ENCODE measurements at places on chromosomes 3 and 15. TPM values are rescaled to one million over a fixed set of nuclear protein-coding genes. Genes with fewer than 3 reads are reported as not detected.

- peak; percentile 80 for DNase-seq
These were observed 524.3 kb downstream of the UNC13C start for GRCh38 chr15:54502416-54503075.

DNA sequence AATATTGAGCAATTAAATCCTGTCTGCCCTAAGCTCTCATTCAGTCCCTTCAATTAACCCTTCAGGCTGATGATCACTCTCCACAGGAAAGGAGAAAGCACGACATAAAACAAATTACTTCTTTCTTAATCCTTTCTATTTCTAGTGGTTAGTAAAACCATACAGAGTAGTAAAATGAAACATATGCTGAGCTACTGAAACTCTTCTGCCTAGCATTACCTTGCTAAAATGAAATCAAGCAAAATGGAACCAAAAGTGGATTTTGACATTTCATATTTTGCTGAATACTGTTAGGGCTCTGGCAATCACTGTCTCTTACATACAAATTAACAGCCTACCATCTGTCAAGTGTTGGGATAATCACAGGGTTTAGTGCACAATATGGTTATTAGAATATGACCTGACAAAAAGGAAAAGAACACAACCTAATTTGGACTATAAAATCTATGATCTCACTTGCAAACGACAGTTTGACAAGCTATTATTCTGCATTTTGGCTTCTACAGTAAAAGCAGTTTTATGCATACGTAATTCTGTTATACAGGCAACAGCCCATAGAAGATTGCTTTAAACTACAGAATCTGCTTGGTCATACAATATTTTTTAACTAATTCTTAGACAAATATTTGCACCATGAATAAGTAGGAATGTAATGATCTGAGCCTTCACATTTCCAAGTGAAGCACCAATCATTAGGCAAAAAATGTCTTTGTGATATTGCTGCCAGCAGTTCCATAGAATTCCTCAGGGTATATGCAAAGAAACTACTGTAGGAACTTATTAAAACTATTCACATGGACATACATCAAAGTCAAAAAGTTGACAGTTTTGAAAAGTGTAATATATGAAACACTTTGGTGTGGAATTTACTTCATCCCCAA is 105.0 kb downstream of the FHIT start:
- no peak for DNase-seq

Gene CAPN3
- 28.4 TPM for total RNA-seq

Gene SMCO1
- total RNA-seq: not detected

GRCh38 chr15:66472176-66472999 is 25.2 kb downstream of the SNAPC5 start:
- DNase-seq: peak; percentile 62

DNA sequence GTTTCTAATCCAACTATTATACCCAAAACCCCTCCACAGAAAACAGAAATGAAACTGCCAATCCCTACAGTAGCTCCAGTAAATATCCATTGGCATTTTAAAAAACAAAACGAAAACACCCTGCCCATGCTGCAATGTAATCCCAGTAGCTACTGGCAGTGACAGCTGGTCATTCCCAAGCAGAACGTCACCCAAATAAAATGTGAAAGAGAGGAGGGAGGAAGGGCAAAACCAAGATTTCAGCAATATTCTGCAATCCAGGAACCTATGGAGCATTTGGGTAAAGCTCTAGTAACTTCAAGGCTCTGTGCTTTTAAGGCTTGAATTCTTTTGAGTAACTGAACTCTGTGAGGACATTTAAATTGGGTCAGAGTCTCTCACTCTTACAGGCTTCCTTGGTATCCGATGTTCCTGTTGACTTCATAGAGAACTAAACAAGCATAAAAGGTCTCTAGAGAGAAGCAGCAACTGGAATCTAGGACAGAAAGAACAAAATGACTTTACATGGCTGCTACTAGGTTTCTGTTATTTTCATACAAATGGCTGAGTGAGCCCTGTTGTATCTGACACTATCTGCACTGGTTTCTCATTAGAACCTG is 136.2 kb downstream of the TNIK start:
- DNase-seq: no peak

Gene ROPN1B
- 0.67 TPM for total RNA-seq

GRCh38 chr15:97517737-97518136 is 442.8 kb upstream of the ARRDC4 start:
- DNase-seq: no peak

GRCh38 chr15:80250614-80251427 is 1.2 kb downstream of the CTXND1 start:
- DNase-seq: peak; percentile 23

DNA sequence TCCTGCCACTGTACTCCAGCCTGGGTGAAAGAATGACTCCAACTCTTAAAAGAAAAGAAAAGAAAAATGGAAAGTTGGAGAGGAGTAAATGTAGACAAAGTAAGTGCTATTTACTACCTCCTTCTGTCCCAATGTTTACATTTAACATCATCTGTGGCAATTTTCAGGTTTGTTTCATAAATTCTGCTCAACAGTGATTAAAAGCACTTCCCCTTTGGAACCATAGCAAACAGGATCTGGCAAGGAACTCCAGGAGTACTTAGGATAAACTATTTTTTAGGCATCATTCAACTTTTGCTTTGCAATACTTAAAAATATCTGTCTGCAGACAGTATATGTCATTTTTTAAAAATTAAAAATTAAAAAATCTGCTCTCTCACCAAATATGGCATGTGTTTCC is 5.5 kb upstream of the CX3CR1 start:
- no peak for DNase-seq

Gene AGBL1
- total RNA-seq: 8.7 TPM

- DNase-seq: no peak
These were observed 113.4 kb upstream of the MRPS22 start for GRCh38 chr3:139230391-139230790.

- no peak for DNase-seq
These were observed 147.8 kb upstream of the MCTP2 start for GRCh38 chr15:94083467-94084052.

- no peak for DNase-seq
These were observed 24.3 kb downstream of the MRPS25 start for GRCh38 chr3:15040844-15041243.

Gene PTPRG
- total RNA-seq: 128 TPM

GRCh38 chr3:124032311-124032880 is 40.5 kb upstream of the ROPN1 start:
- DNase-seq: peak; percentile 87

DNA sequence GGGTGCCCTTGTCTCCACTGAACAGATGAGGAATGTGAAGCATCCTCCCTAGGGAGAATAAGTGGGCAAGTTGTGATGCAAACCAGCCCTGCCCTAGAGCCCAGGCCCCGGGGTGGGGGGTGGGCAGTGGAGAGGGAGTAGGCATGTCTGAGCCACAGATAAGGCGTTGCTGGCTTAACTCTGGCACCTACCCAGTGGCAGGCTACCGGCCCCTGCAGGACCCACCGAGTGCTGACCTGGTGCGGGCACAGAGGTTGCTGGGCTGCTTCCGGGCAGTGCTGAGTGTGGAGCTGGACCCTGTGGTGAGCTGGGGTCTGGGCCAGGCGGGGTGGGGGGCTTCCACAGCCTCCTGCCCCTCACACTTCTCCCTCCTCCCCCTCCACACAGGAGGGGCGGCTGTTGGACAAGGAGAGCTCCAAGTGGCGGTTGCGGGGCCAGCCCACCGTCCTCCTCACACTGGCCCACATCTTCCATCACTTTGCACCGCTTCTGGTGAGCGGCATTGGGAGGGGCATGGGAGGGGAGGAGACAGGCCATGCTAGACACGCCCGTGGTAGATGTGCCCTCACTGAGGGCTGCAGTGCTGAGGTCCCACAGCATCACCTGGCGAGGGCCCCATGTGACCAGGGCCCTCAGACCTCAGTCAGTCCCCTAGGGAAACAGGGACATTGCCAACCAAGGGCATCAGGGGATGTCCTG is 10.1 kb downstream of the RNF123 start:
- DNase-seq: no peak

DNA sequence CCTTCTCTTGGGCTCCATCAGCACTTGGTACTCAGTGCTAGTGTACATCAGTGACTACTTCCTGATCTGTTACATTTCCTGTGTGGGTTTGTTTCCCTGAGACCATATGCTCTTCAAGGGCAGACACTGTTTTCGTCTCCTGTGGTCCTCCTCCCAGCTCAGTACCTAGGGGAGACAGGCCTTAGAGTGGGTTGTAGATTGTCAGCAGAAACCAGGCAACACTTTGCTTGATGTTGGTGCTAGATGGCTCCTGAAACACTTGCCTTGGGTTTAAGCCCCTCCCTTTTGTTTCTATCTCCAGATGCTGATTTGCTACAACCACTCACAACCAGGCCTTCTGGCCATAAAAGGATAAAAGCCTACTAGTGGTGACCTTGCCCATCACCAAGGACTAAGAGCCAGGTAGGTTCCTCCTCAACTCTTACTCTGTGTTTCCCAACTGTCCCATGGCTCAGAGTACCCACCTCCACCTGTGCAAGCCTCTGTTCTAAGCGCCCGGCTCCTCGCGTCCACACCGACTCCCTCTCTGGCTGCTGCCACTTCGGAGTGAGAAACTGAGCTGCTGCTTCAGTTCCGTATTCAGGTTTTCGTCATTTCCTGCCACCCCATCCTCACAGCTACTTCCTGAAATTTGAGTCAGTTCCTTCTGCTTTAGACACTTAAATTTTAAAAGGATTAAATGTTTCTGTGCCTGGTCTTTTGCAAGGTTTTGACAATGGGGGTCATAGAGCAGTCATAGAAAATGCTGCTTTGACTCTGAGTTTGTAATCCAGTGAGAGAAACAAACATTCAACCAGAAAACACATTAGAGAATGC is at the start of gene HCLS1:
Gene HCLS1 (minus strand): TSS at position 548 of the 816 bp plus-strand sequence. CDS start 2,556 bp downstream, outside the sequence.
- DNase-seq: peak; percentile 13

- no peak for DNase-seq
These were observed 891 bp downstream of the ENTPD3 start for GRCh38 chr3:40387895-40388254.

Gene TEX55
- not detected for total RNA-seq

Gene SPG11
- total RNA-seq: 119 TPM

DNA sequence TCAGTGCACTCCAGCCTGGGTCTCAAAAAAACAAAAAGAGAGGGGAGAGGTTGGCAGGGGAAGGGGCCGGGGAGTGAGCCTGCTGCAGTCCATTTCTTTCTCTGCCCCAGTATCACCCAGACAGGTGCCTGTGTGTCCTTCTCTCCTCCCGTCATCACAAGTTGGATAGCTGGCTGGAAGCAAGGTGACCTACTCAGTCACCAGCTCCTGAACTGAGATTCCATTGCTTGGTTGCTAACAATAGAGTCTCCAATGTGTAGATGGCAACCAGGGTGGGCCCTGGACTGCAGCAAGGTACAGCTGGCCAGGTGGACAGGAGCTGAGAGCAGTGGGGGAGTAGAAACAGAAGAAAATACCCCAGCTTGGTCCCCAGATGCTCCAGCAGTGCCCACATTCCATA is 4.6 kb downstream of the LRRC2 start:
- no peak for DNase-seq

- no peak for DNase-seq
These were observed 10.6 kb upstream of the SPRED1 start for GRCh38 chr15:38242055-38242454.

DNA sequence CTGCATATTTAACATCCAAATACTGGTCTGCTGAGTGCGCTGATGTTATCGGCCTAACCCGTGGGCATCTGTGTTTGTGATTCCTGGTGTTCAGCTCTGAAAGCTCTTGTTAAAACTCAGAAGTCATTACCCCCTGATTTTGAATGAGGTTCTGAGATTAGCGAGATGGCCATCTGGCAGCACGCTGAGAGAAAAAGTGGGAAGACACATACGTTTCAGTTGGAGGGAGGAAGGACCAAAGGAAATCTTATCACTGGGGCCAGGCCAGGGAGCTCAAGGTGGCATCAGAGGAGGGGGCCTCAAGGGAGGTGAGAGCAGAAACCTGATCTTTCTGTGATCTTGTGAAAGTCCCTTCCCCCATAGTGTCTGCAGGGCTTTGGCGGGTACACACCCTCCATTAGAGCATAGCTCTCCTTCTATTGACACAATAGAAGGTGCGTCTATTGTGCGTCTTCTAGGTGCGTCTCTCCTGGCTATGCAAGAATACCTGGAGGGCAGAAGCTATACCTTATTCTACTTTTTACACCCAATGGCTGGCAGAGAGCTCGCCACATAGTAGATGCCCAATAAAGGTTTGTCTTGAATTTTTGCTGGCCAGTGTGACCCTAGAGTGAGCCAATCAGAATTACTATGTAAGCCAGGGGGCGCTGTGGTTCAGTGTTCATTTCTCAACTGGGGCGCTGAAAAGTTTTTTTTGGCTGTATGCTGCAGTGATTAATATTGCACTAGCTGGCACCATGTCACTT is 182.4 kb downstream of the SHQ1 start:
- no peak for DNase-seq

DNA sequence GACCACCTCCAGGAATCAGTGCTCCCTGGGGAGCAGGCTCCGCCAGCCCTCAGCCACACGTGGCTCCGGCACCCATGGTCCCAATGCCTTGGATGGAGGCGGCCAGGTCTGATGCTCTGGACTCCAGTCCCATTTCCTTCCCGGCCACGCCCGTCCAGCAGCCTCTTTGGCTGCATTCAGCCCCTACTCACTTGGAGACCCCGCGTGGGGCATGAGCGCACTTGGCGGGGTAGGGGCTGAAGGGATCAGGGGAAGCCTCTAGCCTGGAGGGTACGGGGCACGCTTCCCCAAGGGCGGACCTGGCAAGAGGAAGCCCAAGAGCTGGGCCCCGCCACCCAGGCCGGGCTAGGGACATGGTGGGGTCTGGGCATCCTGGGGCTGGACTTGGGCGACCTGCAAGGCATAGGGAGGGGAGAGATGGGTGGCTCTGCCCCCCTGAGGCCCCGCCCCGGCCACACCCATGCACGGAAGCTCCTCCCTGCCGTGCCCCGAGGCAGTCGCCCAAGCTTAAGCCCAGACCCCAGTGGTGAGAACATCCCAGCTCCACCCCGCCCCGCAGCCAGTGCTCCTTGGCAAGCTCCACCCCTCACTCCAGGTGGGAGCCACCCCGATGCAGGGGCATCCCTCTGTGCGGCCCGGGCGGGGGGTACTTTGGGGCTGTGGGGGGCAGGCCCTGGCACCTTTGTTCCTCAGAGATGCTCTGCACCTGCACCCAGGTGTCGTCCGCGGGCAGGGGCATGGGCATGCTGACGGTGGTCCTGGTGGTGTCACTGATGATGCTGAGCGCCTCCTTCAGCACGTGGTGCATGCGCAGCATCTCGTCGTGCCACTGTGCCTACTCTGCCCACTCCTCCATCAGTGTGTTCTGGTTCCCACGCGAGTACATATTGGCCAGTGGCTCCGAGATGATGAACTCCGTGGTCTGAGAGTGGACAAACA is 163.5 kb downstream of the GOLGA6L4 start:
- no peak for DNase-seq

GRCh38 chr3:85567071-85567676 is 608.4 kb downstream of the CADM2 start:
- peak; percentile 24 for DNase-seq

Measured in lung (tissue), 17 donors.